ENCODE measurements at places on chromosomes 1 and 21.

GRCh38 chr1:231750818-231751362 lies 124.3 kb downstream of the DISC1 start:
- no peak for DNase-seq

DNA sequence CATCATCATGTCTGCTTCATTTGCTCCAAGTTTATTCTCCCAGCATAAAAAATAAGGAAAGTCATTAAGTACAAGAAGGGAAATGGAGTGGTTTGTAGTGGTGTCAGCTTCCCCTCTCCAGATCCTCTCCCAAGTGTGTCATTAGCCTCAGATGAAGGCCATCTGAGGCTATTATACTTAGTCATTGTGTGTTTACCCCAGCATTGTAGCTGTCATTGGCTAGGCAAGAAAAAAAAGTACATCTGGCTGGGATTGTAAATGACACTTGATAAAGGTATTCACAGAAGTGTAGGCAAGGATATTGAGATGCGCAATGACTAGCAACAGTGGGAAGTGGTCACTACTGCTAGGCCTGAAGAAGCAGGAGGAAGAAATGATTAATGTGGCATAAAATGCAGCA lies 316.9 kb upstream of the SGIP1 start:
- DNase-seq: no peak

DNA sequence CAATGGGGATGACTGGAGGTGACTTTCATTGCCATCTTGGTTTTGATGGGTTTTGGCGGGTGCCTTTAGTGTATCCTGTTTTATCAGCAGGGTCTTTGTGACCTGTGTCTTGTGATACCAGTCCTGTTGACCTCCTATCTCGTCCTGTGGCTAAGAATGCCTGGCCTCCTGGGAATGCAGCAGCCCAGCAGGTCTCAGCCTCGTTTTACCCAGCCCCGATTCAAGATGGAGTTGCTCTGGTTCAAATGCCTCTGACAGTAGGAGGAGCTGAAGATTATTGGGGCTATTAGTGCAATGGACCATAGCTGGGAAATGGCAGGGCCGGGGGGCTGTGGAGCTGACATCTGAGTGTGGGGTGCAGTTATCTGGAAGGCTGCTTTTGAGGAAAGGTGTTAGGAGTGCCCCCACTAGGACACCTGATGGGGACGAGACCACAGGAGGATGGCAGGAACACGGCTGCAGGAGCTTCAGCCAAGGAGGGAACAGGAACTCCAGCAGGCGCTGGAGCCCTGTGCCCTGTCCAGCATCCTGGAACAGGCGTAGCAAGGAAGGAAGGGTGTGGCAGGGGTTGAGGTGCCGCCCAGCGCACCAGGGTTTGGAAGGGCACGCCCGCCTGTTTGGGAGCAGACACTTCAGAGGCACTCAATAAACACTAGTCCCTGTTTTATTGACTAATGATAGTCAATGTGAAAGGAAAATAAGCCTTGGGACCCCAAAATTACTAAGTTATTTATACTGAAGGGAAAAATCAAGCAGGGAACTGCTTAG lies 15.3 kb upstream of the AGPAT3 start:
- no peak for DNase-seq

GRCh38 chr1:7002728-7003127 lies 217.5 kb downstream of the CAMTA1 start:
- DNase-seq: no peak

DNA sequence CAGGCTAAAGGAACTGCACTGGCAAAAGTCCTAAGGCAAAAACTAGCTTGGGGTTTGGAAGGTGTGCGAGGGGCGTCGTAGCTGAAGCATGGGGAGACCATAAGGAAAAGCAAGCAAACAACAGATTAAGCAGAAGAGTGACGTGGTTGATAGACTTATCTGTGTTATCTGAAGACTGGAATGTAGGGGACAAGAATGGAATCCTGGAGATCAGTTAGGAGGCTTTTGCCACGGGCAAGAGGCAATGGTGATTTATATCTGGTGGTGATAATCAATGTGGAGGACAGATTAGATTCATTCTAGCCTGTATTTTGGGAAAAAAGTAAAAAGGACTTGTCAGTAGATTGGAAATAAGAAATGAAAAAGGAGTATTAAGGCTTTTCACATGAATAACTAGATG lies 97.4 kb downstream of the ITSN1 start:
- no peak for DNase-seq

GRCh38 chr1:77950873-77951272 lies 28.0 kb downstream of the FUBP1 start:
- DNase-seq: no peak

GRCh38 chr1:215282557-215282956 lies 200.0 kb downstream of the KCNK2 start:
- no peak for DNase-seq

- no peak for DNase-seq
These were observed 372.6 kb downstream of the AGBL4 start for GRCh38 chr1:49651136-49651535.

- no peak for DNase-seq
These were observed 307.7 kb downstream of the USP25 start for GRCh38 chr21:16037421-16037955.

DNA sequence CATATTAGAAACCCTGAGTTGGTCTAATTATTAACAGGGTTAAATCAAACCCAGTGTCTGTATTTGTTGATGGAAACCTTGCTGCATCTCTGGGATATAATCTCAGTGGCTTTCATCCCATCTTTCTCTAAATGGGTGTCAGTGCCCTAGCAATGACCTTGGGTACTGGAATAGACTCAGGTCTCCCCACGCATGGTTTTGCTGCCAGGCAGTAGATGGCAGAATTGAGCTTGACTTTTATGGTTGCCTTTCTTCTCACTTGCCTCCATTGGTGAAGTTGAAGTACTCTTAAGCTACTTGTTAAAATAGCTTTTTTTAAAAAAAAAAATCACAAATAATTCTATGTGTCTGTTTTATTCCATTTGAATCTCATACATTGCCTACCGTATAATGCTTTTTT lies 81.8 kb upstream of the HMCN1 start:
- DNase-seq: no peak

DNA sequence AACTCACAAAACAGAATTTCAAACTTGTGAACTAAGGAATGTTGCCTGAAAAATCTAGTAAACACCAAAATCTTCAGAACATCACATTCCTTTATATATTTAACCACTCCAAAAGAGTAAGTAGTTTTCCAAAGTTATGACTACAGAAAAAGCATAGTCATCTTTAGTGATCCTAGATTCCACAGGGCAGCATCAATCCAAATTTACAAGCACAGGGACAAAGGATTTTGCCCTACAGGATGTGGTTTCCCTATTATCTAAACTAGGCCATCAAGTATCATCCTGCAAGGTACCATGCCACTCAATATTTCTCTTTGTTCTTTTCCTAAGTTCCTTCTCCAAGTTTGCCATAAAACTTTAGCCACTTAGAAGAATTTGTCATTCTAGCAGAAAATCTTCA lies 33.0 kb downstream of the COP1 start:
- DNase-seq: no peak

DNA sequence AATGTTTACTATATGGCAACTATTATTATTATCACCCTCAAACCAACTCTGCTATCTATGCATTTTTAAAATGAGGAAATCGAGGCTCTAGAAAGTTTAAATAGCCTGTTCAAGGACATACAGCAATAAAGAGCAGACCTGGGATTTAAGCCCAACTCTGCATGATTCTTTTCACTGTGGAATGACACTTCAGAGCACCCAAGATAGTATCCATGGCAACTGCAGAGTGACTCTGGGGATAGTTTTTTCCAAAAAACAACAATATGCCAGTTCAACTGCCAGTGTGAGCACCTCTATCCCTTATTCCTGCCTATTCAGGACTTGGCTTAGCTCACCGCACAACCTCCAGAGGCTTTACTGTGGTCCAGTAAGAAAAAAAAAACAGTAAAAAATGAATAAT lies 293.9 kb downstream of the BRINP2 start:
- no peak for DNase-seq

- no peak for DNase-seq
These were observed 21.9 kb downstream of the LAMC1 start for GRCh38 chr1:183044893-183045649.

DNA sequence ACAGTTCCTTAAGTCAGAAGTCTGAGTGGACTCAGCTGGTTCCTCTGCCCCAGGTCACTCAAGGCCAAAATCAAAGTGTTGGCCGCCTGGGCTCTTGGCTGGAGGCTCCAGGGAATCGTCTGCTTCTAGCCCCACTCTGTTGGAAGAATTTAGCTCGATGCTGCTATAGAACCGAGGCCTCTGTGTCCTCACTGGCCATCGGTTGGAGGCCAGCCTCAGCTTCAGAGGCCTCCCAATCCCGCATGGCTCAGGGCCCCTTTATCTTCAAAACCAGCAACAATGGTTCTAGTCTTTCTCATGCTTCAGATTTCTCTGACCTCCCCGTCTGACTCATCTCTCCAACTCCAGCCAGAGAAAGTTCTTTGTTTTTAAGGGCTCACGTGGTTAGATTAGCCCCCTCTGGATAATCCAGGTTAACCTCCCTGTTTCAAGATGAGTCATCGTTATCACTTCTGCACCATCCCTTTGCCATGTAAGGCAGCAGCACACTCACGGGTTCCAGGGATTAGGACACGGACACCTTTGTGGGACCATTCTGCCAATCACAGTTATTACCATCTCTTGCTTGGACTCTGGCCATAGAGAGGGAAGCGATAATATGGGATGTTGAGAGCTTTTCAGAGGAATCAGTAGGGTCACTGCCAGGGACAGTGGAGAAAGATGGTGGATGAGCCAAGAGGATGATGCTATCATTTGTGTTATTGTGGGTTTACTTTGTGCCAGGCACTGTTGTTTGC lies 13.6 kb downstream of the FHAD1 start:
- no peak for DNase-seq

GRCh38 chr1:201565771-201566528 lies 27.0 kb downstream of the NAV1 start:
- DNase-seq: no peak

DNA sequence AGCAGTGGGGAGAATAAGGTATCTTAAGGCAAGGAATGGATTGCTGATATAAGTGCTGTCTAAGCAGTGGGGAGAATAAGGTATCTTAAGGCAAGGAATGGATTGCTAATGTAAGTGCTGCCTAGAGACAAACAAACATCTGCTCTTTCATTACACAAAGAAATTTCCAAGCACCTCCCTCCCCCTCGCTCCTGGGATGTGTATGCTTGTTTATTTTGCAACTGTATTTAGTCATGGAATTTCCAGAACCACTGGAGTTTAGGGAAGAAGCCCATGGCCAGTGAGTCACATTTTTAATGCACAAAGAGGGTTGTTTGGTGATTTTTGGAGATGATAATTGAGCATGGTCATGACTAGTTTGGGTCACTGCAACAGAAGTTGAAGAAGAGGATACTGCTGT lies 21.5 kb downstream of the PDPN start:
- no peak for DNase-seq
